ENCODE measurements at places on chromosomes 5 and 9.

DNA sequence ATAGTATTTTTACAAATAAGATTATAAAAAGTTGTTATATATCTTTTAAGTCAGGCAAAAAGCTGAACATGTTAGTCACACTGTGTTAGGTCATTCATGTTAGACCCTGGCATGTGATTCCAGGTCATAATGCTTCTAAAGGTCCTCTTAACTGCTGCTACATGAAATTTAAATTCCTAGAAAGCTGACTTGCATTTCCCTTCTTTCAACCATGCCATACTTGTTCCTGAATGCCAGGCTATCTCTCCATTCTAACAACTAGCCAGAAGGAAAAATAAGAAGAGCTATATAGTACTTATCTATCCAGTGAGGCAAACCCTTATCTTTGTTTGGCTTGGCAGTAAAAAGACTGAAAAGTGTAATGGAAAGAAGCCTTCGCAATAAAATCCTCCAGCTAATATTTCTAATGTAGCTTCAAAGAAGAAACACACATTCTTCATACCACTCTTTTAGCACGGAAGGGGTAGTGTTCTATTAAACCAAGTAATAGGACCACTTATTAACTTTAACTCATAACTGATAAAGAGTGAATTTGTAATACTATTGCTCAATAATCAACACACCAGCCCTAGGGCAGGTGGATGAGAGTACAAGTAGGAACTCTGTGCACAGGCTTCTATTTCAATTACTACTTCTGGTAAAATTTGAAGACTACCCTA is 310.2 kb downstream of the PDE4D start:
- no peak for DNase-seq

GRCh38 chr5:91591076-91591475 is 208.0 kb upstream of the ARRDC3 start:
- no peak for DNase-seq

DNA sequence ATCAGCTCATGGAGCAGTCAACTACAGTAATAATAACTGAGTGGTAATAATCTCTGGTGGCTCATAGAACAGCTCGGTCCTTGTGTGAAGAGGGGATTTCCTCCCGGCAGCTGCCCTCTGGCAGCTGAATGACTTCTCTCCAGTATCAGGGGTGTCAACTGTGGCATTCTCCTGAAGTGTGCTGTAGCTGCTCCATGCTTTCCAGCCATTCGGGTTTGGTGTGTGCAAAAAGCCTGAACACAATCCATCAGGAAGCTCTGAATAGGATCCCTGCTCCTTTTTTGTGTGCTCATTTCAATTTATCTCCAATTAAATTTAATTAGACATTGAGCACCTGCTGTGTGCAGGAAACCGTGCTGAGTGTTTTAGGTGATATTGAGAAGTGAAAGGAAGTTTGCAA is 59.8 kb upstream of the BARX1 start:
- no peak for DNase-seq

DNA sequence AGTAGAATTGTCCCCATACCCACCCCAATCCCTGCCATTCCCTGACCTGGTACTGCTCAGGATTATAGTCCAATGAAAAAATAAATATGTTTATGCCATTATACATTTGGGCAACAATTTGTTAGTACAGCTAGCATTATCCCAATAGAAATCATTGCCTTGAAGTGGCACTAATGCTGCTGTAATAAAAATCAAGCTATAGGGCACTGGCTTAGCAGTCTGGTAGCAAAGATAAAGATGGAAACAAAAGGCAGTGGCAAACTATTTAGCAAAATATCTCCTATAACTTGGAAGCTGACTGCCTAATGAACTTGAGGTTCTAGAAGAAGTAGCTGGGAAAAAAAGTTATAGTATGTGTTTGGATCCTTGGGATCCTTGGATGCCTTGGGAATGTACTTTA is 2.2 kb upstream of the TOPORS start:
- DNase-seq: no peak

DNA sequence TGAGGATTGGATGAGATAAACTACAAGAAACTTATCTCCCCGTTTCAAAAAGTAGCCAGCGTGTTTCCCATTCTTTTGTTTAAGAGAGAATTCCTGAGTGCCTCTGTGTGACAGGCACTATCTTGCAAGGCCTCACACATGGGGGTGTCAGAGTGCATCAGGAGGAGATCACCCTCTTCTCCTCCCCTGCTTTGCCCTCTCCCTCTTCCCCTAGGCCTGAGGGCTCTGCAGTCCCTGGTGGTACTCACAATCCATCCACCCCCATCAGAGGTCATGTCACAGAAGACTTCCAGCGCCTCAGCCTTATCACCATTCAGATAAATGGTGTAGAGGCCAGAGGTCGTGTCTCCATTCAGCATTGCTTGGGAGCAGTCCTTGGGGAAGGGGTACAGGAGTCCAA is 88.0 kb downstream of the TNC start:
- DNase-seq: no peak

DNA sequence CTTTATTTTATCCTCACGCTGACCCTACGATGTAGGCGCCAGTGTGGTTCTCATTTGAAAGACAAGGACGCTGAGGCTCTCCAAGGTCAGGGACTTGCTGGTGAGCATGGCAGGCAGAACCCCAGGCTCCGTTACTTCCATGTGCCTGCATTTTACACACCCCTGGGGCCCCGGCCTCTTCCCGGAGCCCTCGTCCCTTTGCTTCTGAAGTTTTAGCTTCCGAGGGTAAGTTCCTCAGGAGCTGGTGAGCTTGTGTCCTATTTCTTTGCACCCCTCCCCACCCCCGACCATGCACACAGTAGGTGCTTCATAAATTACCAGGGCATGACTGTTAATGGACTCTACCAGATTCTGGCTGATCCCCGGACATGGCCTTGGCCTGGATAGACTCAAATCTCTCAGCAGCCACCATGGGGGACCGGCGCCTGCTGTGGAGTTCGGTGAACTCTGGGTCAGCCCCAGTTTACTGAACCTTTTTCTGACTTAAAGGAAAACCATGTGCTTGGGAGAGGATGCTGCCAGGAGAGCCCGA is 59.3 kb upstream of the RNU6ATAC start:
- no peak for DNase-seq

GRCh38 chr5:156531199-156531598 is 204.2 kb downstream of the SGCD start:
- DNase-seq: no peak

DNA sequence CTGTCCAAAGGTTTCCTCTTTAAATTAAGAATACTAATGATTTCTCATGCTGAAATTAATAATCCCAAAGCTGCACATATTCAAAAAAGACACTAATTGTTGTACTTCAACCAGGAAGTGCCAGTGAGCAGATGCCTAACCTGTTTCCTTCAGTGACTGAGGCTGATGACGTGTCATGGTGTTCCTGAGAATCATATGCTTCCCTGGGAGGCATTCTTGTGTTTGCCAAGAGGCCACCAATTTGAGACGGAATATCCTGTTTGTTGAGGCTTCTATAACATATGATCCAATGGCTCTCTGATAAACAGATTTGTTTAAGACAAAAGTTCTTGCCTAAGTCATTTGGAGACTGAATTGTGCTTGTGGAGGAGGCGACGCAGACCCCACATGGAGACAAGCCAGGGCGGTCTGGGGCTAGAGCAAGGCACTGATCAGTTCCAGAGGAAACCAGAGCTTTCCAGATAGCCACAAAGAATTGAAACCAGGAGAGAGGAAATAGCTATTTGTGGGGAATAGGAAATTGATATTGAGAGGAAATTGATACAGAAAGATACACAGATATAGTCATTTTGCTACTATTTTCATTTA is 66.4 kb upstream of the ZNF608 start:
- no peak for DNase-seq

DNA sequence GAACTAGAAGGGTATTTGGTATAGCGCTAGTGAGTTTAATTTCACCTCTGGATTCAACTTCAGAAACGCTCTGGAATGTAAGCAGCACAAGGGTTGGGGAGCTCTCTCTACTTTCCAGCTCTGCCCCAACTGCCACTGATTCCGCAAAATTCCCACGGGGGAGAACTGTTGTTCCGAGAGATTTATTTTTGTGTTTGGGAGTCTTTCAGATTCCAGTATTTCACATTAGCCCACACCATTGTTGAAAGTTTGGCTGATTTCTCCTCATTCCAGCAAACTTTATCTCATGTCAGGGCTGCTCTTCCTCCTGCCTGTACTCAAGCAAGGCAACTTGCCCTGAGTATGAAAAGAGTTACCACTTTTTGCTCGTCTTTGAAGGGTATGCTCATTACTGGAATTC is 198.5 kb upstream of the EGFLAM start:
- DNase-seq: no peak

- no peak for DNase-seq
Observed at GRCh38 chr9:12882430-12882829, 107.6 kb downstream of the LURAP1L start.

Data from amygdala (tissue), 56 donors.